ENCODE measurements at places on chromosomes 11 and 22.

DNA sequence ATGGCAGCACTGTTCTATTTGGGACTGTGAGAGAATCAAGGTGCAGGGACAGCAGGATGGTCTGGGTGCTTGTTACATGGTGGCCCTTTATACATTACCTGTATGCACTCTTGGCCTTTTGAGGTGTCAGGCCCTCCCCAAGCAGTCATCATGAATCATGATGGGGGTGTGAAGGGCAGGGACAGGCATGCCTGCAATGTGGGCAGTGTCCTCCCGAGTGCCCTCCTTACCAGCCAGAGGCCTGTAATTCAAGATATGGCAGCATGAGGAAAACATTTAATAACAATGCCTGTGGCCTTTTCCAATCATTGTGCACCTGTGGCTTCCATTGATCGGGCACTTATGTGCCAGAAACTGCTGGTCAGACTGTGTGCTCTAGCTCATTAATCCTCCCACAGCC lies 25.5 kb upstream of the CYP2D6 start:
- no peak for DNase-seq

GRCh38 chr11:22787551-22788162 lies 41.9 kb downstream of the SVIP start:
- no peak for DNase-seq

- no peak for DNase-seq
Observed at GRCh38 chr11:58927393-58928106, 11.7 kb upstream of the GLYATL1 start.

- no peak for DNase-seq
Observed at GRCh38 chr22:28947125-28947524, 63.8 kb downstream of the ZNRF3 start.

- DNase-seq: no peak
Observed at GRCh38 chr11:116396331-116396730, 376.5 kb downstream of the BUD13 start.

GRCh38 chr22:34437140-34437539 lies 516.9 kb upstream of the LARGE1 start:
- no peak for DNase-seq

DNA sequence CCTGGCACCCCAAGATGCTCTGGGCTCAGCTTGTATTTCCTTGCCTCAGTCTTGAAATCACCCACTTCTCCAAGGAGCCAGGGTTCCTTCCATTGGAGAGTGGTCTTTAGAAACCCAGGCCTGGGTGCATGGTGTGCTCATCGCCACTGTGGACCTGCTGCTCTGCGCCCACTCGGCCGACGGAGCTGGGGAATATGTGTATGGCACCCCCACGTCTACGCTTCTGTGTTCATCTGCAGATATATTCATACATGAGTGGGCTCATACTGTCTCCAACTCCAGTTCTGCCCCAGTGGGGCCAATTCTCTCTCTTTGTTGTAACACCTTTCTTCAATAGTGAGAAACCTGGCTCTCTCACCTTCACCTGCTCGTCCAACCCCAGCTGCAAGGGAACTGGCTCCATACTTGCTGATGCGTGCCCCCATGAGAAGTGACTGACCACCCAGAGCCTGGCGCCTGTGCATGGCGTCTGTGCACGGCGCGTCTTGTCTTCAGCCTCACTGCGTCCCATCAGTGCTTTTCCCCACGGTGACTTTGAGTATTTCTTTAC lies 39.8 kb downstream of the KCNQ1 start:
- no peak for DNase-seq

GRCh38 chr22:35539910-35540594 lies 579 bp upstream of the RASD2 start:
- DNase-seq: peak; percentile 68

DNA sequence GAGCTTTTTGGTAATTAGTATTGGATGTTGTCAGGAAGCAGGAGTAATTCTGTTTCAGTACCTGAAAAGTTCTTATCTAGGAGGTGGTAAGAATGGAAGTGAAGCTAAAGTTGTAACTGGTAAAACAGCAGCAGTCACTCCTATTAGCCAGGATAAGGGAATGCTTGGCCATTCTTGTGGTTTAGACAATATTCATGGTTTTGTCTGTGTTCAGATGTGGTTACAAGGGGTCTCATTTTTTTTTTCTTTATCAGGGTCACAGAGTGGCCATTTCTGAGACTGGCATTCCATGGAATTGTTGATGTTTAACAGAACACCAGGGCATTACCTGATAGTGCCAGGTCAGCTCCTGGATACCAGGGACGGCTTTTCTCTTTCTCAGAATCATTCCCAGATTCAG lies 23.8 kb downstream of the TAF1D start:
- no peak for DNase-seq

DNA sequence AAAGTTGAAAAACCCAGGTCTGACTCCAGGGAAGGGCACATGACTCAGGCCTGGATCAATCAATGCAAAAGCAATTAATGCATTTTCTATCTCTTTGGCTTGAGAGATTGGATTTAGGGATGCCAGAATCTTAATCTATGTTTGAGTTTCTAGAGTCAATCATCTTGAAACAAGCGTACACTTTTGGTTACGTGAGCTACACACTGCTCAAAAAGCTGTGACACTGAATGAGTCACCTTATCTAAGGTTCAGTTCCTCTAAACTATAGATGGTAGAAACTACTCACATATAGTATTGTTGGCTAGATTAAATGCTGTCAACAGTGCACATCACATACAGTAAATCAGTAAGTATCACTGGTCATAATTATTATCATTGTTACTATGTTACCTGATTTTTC lies 24.2 kb downstream of the MRE11 start:
- DNase-seq: no peak

DNA sequence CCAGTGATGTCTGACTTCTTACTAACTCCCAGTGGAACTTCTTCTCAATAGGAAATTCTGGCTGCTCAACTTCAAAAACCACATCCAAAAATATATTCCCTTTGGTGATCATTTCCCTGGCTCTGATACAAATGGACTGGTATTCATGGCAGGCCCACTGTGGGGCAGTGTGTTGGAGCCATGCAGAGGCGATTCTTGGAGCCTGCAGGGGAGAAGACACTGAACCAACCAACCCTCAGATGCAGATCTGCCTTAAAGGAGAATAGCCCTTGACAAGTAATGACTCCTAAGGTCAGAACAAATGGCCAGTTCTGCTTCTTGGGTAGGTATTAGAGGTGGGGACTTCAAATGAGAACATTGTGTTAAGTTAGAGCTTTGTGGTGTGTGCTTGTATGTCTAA lies 12.2 kb downstream of the OR4D9 start:
- DNase-seq: no peak

DNA sequence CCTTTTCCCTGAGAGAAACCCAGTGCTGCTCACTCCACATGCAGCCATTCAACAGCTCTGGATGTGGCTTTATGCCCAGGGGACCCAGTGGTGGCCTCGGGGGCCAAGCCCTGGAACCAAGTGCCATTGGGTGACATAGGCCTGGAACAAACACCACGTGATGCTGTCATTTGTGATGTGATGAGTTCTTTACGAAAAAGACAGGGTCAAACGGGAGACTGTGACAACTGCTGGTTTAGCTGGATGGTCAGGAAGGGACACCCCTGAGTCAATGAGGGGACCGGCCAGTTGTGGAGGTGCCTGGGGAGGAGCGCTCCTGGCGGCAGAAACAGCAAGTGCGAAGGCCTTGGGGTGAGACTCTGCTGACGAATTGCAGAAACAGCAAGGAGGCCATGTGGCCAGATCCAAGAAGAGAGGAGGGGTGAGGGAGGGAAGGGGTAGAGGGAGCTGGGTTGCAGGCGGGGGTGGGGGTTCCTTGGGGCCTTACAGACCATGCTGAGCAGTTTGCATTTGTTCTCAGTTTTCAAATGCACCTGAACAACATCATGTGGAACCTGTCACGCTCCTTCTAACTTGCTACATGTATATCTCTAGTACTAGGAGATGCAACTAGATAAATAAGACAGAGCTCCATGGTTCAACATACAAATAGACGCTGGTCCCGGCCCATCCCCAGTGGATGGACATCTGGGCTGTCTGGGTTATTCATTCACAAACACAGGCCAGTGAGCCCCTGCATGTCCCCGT lies 56.1 kb downstream of the IGLL5 start:
- no peak for DNase-seq

GRCh38 chr11:68016161-68016903 lies 6.2 kb downstream of the ALDH3B1 start:
- no peak for DNase-seq

DNA sequence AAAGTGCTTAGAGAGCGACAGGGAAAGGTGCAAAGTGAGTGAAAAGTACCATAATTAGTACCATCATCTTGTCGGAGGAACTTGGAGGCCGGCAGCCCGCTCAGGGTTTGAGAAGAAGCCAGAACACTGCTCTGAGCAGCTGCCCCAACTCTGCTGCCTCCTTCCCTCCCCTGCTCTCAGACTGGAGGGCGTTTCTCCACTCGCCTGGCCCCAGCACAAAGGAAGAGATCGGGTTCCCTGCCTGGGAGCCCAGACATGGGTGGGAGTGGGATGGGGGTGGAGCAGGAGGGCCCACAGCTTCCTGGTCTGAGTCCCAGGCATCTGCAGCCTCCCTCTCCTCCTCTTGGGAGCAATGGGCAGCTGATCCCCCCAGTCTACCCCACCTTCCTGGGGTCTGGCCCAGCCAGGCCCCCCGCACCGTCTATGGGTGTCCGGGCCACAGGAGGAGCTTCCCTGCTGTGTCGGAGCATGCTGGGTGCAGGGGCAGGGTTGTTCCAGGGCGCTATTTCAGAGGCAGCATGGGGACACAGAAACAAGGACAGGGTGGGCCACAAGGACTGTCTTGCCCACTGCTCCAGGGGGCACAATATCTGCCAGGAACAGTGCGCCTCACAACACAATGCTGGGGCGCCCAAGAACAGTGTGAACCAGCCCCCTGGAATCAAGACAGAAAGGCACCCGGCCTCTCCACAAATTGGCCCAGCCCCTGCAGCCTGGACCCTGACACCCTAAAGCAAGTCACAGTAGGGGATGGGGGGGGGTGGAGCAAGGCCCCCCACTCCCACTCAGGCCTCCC lies 4.8 kb downstream of the LIF start:
- no peak for DNase-seq

DNA sequence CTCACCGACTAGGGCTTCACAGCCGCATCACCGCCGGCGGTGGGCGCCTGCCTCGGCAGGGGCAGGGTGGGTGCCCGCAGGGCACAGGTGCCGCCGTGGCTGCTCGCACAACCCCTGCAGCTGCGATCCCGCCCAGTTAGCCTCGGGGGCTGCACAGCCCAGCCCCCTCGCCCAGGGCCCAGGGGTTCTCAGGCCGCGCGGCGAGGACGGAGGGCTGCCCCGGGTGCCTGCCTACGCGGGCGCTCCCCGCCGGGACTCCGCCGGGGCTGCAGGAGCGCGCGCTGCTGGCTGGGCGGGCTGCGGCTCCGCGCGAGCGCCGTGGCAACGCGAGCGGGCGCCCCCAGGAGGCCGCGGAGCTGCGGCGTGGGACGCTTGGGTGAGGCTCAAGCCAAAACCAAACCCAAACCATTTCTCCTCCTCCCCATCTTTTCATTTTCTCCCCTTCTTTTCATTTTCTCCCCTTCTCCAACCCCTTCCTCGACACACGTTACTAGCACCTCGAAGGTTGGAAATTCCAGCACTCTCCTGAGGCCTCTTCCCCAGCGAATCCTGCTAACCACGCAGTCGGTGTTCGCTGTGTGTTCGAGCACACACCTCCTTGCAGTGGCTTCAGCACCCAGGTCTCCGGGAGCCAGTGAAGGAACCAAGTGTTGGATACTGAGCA lies at the start of gene MICAL3:
Gene MICAL3, minus strand, starts transcription at position 286 of the 664 bp plus-strand sequence. CDS start 117,749 bp downstream, outside the sequence.
- DNase-seq: peak; percentile 42

GRCh38 chr11:38756537-38756936 lies 2158.5 kb upstream of the RAG2 start:
- no peak for DNase-seq

All from stimulated activated CD8-positive, alpha-beta memory T cell treated with anti-CD3 and anti-CD28 coated beads, Interleukin-4, amount 100 ng/mL, for 24 hours (primary cell).